ENCODE measurements at places on chromosomes 16 and 17. TPM values are rescaled to one million over a fixed set of nuclear protein-coding genes. Genes with fewer than 3 reads are reported as not detected.

Gene SLC5A11
- not detected for total RNA-seq

Gene BCL6B
- 1.0 TPM for total RNA-seq

Gene NTN3
- 0.15 TPM for total RNA-seq

Gene SPNS2
- 0.15 TPM for total RNA-seq

Gene MFAP4
- total RNA-seq: 39.8 TPM

Gene OR3A3
- total RNA-seq: not detected

Gene GAN
- 1.9 TPM for total RNA-seq

Gene CENPX
- total RNA-seq: 135 TPM

Gene TLCD2
- 1.0 TPM for total RNA-seq

Gene SLX1B
- 37.0 TPM for total RNA-seq

Gene CCL1
- total RNA-seq: not detected

Gene ZPBP2
- total RNA-seq: not detected

Gene DGKE
- total RNA-seq: 2.2 TPM

Gene GCSH
- total RNA-seq: 32.1 TPM

Gene ERBB2
- 35.5 TPM for total RNA-seq

Gene CDR2L
- total RNA-seq: 15.8 TPM

Gene C17orf67
- 1.3 TPM for total RNA-seq

Gene TPPP3
- 0.15 TPM for total RNA-seq

Gene EME1
- total RNA-seq: 15.6 TPM

Gene PRMT7
- 48.8 TPM for total RNA-seq

Gene GAST
- not detected for total RNA-seq

Gene KRT26
- total RNA-seq: not detected

Gene KRT20
- total RNA-seq: not detected

Gene CCDC40
- total RNA-seq: 2.0 TPM

Gene HS3ST6
- not detected for total RNA-seq

Gene CACNG4
- total RNA-seq: not detected

Gene TPSD1
- not detected for total RNA-seq

Gene SMIM5
- total RNA-seq: not detected

Gene NETO2
- total RNA-seq: 28.2 TPM

Gene CNGB1
- not detected for total RNA-seq

Gene SGF29
- total RNA-seq: 12.3 TPM

Gene ZNF624
- 1.8 TPM for total RNA-seq

Gene RRAD
- total RNA-seq: 7.6 TPM

Data from bronchus fibroblast of lung (primary cell).